ENCODE measurements at places on chromosomes 11 and 22.

- no peak for DNase-seq
Observed at GRCh38 chr11:46865340-46865739, 19.3 kb upstream of the CKAP5 start.

- DNase-seq = no peak
Observed at GRCh38 chr11:72228229-72228843, 3.8 kb downstream of the INPPL1 start.

DNA sequence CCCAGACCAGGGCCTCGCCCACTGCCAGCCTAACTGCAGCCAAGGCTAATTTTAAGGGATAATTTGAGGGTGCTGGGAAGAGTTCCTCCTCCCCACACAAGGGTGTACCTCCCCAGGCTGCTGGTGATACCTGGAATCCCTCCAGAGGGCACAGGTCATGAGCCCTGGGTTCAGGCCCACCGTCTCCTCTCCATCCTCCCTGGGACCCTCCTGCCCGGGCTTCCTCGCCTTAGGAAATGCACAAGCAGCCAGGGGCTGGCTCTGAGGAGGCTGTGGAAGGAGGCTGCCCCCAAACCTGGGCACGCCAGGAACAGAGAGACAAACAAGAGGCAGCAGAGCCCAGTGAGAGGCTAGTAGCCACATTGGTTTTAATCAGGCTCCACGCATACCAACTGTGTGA, 16.6 kb upstream of the TSKU start:
- DNase-seq = no peak

GRCh38 chr11:2587976-2588748, 111.6 kb downstream of the KCNQ1OT1 start:
- no peak for DNase-seq

DNA sequence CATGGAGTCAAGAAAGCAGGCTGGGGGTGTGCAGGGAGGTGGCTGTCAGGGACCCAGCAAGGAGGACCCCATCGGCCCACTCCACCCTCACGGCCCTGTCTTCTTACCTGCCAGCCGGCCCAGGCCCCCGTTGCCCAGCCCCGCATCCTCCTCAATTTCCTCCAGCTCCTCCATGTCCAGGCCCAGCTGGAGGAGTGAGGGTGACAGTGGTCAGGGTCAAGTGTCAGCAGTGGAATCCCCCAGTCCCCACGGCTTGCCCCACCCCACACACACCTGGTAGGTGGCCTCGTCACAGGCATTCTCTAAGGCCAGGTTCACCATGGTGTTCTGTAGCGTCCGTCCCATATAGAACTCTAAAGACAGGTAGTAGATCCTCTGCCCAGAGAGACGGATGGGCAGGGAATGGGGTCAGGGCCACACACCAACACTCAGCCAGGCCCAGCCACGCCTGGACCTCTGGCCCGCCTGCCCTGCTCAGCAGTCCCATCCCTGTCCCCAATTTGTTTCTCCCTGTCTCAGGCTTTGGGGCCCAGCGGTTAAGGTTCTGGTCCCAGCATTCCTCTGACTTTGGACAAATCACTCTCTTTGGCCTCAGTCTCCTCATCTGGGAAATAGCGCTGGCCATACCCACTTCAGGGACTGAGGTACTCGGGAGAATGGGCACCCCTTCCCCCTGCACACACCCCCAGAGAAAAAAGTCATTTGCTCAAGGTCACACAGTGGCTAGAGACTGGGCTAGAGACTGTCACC, 1.3 kb downstream of the PYGM start:
- DNase-seq = no peak

DNA sequence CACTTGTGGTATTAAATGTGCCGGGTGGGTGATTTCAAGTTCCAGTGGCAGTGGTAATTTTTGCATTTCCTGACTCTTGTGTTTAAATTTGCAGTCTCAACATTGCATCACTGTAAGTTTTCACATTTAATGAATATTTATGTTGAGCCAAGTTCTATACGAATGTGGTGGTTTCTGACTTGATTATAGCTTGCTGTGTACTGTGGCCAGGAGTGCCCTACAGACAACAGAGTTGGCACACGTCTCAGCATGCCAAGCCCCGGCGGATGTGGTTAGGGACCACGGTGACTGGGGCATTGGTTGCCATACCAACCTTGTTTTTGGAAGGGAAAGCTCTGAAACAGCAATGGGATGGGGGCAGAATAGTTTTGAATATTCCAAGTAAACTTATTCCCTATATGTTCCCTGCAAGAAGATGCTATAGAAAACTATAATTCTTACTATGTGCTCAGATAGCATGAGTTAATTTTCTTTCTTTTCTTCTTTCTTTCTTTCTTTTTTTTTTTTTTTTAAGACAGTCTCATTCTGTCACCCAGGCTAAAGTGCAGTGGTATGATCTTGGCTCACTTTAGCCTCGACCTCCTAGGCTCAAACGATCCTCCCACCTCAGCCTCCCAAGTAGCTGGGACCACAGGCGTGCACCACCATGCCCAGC, 16.0 kb downstream of the ZNRF3 start:
- no peak for DNase-seq

DNA sequence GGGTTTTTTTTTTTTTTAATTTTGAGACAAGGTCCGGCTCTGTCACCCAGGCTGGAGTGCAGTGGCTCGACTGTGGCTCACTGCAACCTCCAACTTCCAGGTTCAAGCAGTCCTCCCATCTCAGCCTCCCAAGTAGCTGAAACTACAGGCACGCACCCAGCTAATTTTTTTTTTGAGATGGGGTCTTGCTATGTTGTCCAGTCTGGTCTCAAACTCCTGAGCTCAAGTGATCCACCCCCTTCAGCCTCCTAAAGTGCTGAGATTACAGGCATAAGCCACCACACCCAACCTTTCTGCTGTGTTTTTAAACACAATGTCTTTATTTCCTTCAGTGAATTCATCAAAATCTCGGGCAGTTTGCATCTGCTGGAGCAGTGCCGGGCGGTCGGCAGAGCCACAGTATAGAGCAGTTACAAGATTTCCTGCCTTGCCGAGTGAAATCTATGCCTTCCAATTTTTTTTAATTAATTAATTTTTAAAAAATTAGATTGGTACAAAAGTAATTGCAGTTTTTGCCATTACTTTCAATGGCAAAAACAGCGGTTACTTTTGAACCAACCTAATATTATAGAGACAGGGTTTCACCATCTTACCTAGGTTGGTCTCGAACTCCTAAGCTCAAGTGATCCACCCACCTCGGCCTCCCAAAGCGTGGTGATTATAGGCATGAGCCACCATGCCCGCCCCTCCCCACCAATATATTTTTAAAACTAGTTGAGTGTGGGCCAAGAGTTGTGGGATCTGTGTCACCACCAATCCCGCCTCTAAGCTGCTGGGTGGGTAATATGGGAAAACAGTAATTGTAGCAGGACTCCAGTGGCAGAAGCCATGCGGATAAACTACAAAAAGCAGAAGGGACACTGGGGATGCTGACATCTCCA, 2.7 kb upstream of the ACY3 start:
- no peak for DNase-seq

DNA sequence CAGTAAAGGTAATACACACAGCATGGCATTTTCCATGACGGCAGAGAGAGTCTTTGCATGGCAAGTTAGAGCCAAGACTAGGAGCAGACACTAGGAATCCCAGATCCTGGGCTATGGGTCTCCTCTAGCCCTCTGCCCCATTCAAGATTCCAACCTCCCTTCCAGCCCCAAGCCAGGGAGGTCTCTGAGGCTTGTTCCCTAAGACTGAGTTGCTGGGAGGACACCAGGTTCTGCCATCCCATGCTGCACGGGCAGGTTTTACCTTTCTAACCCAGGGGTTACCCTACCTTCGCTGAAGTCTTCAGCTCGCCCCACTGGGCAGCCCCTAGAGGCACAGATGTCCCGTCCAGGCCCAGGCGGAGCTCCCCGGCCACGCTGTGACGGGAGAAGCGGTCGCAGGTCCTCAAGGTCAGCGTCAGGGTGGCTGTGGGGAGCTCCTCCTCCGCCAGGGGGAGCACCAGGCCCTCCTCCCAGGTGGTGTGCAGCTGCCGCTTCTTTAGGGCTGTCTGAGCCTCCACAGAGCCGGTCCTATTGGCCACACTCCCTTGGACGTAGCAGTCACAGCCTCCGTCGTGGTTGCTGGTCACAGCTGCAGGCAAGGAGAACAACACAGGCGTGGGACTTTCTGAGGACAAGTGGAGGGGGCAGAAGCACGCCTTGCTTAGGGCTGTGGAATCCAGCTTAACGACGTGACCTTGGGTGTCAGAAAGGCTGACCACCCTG, 33.8 kb downstream of the SYT13 start:
- DNase-seq = peak; percentile 12

DNA sequence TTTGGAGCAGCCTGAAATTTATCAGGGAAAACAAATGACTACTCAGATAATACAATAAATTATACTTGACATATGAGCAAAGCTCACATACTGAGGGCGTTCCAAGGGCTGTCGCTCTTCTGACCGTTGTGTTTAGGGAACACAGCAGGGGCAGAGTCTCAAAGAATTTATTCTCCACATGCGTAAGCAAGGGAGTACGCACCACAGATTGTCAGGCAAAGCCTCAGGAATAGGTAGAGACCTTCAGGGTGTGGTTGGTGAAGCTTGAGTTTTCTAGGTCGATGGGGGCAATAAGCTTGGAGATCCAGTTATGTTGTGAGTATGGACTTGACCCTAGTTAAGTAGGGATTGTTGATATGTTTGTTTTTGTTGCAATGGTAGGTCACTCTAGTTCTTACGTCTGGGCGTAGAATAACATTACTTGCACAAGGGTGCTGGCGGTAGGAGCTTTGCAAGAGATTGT, 830 bp downstream of the ACAT1 start:
- DNase-seq = no peak

GRCh38 chr11:93936460-93936859, 84.7 kb upstream of the HEPHL1 start:
- DNase-seq = no peak

GRCh38 chr11:84573868-84574267, 1053.3 kb downstream of the DLG2 start:
- no peak for DNase-seq

GRCh38 chr22:20386336-20386735, 7.6 kb upstream of the ZNF74 start:
- no peak for DNase-seq
